AG04449 (cell line): ENCODE measurements at places on chromosomes 2 and 18.

DNA sequence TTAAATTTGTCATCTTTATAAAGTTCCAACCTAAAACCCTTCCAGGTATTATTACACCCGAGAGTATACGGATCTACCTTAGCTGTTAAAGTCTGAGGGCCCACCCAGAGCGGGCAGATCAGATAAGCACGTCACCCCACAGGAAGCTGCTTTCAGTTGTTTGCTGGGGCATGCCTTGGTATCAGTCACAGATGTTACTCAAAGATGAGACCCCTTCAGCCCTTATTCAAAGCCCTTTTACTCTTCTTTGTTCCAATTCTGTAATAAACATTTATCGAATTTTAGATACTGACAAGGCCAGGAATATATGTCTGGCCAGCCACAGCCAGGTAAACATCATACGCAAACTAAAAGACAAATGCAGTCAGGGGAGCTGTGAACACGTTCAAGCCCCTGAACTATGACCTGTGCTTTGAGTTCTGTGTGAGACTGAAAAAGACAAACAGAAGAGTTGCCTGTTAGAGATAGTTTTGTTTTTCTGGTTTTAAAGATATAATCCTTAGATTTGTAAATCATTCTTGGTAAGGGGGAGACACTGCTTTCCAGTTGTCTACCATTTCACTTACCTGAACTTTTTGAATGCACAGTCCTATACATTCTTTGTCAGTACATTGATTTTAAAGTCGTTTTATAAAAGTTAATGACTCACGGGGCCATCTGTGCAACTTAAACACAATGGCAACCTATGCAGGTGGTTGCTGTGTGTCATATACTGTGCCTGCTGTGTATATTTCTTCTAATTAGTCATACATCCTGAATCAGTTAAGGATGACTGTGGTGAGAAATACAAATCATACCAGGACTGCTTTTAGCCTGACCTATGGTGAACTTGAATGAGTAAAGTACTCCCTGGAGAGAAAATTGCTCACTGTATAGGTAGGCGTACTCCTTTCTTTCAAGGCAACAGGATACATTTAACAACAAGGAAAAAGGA is 100.5 kb upstream of the ITPRID2 start:
- peak; percentile 91 for DNase-seq

DNA sequence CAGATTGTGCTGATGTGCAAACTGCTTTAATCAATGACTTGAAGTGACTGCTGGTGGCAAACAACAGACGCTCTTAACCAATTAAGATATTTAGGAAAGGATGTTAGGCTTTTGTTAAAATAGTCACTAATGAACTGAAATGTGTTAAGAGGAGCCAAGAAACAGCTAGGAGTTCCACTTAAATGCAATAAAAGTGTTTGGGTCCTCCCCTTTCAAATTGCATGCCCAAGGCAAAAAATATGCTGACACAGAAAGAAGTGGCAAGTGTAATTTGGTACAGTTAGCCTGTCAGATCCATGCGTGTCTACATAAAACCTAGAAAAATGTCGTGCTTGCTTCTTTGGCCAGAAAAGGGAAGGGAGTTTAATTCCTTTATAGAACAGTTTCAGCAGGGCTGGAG is 61.9 kb downstream of the XRCC5 start:
- DNase-seq, result no peak

GRCh38 chr18:37322492-37323035 is 243.0 kb downstream of the CELF4 start:
- no peak for DNase-seq

GRCh38 chr2:24448797-24449196 is 42.3 kb upstream of the NCOA1 start:
- no peak for DNase-seq

DNA sequence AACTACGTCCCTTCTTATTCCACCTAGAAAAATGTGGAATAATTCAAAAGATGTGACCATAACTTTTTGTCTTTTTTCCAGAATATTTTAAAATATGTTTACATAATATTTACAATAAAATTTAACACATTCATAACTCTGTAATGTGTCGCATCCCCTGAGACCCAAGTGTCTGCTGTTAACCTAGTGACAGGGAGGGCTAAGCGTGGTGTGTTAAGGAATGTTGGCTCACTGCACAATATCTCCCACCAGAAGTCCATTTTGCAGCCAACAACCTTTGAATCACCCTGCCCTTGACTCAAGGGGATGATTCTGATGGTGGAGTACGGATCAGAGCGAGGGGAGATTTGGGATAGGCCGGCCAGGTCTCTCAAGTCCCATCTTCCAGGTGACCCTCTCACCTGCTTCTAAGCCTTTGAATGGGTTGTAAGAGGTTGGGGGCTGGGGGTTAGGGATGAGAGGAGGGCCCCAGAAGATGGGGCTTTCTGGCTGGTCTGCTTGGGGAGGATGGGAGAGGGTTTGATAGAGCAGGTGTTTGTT is 43.3 kb downstream of the SERTAD2 start:
- DNase-seq, result no peak

GRCh38 chr2:136057802-136058140 is 60.2 kb downstream of the CXCR4 start:
- no peak for DNase-seq

DNA sequence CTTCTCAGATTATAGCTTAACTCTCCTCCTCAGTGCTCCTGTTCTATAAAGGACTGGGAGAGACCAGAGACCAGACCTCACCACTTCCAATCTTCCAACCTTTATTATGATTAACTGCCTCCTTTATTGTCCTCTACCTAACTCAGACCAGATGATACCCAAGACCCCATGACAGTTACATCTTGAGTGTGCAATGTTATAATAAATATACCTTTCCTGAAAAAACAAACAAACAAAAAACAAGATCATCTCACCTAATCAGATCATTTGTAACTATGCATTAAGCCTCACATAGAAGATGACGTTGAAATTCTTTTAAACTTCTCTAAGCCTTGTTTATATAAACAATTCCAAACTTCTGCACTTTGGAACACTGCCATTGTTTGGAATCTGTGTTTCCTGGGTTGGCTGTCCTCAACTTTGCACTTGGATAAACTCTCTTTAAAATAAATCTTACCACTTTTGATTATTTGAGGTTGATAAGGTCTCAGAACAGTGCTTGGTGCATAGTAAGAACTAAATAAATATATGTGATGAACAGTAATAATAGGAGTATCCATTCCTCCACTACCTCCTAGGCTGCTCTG is 342.7 kb downstream of the TDRD15 start:
- DNase-seq, result no peak

DNA sequence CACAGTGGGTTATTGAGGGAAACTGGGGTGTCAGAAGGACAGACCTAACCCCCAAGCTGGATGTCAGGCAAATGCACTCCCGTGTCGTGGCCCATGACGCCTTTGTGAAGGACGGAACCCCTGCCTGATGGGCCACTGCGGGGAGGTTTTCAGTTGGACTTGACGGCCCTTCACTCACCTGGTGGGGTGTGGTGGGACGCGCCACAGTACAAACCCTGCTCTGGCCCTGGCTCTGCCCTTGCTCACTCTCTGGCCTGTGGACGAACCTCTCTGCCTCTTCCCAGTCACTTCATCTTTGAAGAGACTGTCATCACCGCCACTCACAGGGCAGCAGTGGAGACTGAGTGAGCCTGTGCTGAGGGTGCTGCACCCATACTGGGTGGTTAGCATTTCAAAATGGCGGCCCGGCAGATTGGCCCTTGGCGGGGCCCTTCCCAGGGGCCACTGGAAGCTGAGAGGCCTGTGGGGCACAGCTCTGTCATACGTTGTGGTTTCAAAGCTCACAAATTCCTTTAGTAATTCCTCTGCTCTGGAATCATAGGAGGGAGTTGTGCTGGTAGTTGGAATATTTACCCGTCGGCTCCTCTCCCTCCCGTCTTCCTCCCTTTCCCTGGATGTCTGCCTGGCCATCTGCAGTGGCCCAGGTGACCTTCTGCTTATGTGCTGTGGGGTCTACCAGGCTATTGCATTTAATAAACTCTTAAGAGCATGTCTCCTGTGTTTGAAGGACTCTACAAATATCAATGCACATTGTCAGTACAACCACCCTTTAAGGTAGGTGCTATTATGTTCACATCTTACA is 200.6 kb downstream of the CTIF start:
- DNase-seq, result no peak

DNA sequence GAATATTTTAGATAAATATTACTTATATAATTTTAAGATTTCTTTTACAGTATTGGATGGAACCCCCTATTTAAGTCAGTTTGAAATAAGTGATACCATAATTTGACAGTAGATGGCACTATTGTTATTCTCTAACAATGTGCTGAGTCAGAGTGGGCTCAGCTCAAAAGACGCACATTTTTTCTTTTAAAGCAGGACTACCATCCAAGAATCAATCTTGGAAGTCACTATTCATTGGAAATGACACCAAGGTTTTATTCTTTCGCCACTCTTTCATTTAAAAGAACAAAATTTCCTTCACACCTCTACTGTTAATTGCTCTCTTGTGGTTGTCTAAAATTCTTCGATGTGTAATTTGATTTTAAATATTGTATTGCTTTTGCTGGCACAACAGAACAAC is 32.6 kb upstream of the SPAG16 start:
- DNase-seq, result peak; percentile 17

- DNase-seq, result no peak
Observed at GRCh38 chr2:1846046-1847015, 102.0 kb upstream of the PXDN start.

DNA sequence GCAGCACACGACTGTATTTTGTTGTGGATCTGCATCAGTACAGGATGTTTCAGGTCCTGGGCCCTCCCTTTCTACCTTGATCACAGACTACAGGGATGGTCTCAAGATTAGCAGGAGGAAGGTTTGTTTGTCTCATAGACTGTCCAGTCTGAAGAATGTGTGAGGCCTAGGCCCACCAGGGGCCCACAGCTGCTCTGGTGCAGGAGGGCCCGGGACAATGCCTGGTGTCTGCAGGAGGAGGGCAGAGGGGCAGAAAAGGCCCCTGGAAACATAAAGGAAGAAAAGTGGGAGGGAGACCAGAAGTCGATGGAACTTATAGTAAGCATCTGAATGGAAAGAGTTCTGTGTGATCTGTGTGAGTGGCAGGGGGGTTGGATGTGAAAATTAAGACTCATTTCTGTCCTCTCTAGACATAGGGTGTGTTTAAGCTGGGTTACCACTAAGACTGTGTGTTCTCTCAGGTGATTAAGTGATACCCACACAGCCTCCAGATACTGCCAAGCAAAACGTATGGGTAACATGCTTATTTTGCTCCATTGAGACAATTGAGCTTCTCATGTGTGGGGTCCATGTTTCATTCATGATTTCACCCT is 33.4 kb upstream of the LPIN2 start:
- no peak for DNase-seq

- DNase-seq, result peak; percentile 16
Observed at GRCh38 chr2:65458999-65459398, 26.6 kb upstream of the SPRED2 start.

DNA sequence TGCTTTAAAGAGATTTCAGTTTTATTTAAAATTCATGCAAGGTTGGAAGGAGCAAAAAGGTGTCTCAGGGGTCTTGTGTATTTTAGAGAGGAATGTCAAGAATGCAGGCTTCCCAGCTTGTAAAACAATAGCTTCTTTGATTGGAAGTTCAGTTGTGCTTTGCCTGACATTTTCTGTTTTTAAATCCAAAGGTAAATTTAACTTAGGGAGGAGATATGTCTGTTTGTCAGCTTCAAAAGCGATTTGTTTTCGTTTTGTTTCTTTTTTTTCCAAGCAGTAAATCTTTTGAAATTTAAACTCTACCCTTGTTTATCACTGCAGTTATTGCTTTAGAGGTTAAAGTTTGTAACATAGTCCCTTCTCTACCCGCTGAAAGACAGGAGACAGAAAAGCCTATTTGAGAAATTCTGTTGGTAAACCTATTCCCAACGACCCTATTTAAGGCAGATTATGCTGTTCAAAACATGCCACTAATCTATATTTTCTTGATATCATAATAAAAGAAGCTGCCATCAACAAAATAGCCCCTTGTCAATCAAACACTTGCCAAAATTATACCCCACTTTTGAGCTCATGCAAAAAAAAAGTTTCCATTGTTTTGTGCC is 639.6 kb downstream of the IRS1 start:
- no peak for DNase-seq

DNA sequence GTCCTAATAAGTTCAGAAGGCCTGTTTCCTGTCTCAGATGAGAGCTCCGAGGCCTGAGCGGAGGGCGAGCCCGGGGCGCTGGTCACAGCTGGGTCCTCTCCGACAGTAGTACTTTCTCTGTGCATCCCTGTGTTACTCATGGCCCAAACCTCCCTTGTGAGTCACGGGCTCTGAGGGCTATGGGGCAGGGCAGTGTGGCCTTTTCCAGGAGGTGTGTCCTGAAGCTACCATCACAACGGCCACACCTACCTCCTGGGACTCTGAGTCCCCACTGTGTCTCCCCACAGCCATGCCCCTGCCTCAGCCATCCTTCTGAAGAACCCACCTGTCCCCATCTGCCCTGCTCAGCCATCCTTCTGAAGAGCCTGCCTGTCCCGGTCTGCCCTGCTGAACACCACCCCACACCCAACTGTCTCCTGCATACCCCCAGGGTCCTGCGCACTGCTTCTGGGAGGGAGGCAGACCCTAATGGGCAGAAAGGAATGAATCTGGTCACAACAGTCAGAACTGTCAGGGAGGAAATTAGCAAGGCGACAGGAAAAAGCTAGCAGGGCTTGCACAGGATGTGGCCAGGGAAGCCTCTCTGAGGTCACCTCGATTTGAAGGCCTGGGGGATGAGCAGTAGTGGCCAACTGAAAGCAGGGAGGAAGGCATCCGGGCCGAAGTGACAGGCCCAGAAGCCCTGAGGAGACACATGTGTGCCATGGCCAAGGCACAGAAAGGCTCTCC is 145.4 kb upstream of the RIOK3 start:
- no peak for DNase-seq

DNA sequence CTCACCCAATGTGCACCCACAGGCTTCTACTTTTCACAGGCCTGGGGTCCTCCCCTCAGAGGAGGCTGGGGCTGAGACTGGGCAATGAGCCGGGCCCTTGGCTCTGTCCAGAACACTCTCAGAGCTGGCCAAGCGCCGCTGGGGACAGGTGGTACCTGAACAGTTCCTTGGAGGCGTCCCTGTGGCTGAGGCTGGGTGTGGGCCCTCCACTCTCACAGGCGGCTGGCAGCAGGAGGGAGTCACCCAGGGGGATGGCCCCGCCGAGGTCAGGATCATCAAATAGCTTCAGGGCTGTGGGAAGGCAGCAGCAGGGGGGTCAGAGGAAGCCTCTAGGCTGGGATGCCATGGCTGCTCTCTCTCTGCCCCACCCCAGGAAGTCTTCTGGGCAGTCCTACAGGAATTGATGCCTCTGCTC is 27.1 kb downstream of the HS1BP3 start:
- DNase-seq, result no peak

- DNase-seq, result no peak
Observed at GRCh38 chr2:43383533-43383932, 157.1 kb upstream of the ZFP36L2 start.

DNA sequence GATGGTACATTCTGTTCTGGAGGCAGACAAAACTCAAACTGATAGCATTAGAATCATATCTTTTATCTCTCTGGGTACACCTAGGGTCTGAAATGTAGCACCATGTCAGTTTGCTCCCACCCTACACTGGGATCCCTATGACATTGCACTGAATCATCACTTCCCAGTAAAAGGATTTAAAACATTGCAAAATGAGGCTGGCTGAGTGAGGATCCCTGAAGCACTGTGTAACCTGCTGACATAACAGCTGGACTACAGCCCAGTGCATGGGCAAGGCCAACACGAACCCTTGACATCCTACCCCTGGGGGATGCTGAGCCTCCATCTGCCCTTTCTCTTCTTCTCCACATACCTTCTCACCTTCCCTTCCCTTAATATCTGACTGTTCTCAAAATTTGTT is 253.2 kb downstream of the TTC32 start:
- DNase-seq, result peak; percentile 67
